Forelimb muscle (tissue), 1 donor: ENCODE measurements at places on chromosomes 7 and 10.

DNA sequence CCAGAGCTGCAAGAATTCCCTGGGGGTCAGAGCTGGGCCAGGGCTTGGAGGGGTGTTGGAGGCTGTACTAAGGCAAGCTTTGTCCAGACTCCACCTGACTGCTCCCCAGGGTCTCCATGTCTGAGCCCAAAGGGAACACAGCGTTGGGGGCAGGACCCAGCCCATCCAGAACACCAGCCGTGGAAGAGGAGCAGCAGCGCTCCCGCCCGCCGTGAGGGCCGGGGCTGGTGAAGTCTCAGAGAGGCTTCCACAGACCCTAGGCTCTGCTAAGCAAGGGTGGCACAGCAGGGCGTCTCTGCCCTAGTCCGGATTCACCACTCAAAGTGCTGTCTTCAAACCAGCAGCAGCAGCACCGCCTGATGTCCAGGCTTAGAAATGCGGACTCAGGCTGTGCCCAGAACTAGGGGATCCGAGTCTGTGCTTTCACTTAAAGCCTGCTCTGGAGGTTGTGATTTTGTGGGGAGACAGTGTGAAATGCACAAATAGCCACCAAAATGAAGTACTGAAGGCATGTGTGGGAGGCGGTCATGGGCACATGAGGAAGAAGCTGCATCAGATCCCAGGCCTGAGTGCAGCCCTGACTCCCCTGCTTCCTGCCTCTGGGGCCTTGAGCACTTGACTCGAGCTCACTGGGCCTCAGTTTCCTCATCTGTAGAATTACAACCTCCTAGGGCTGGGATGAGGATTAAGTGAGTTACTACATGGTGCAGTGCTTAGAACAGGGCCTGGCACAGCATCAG is 16.6 kb upstream of the AQP1 start:
- no peak for DNase-seq

DNA sequence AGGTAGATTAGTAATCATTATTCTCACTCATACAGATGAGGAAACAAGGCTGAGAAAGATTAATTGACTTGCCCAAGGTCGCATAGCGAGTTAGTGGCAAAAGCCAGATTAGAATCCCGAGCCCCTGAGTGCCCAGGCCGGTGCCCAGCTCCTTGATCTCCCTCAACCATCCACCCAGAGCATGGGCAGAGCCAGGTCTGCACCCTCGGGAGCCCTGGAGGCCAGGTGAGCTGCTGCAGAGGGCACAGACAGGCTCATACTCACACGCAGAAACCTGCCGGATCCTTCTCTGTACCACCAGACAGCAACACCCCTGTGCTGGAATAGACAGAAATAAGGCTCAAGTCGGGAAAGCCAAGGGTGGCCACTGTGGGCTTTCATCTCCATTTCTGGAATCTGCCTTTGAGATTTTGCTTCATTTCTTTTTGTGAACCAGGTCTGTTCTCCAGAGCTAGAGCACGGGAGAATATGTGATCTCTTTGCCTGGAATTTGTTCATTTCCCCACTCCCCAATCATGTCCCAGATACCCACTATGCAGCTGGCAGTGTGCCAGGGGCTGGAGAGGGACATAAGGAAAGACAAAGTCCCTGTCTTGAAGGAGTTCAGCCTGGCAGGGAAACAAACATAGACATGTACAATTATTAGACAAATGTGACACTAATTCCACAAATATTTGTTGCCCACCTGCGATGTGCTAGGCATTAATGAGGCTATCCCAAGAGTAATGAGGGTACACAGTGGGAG is 5.5 kb downstream of the AFAP1L2 start:
- DNase-seq: no peak

- no peak for DNase-seq
These were observed 56.2 kb downstream of the JMJD1C start for GRCh38 chr10:63409465-63410027.

- DNase-seq: no peak
These were observed 47.9 kb upstream of the MRLN start for GRCh38 chr10:59801171-59801570.

- DNase-seq: no peak
These were observed 61.6 kb downstream of the GTF2IRD1 start for GRCh38 chr7:74515276-74515675.

- DNase-seq: no peak
These were observed 117.1 kb upstream of the TRIM24 start for GRCh38 chr7:138342990-138343389.

- no peak for DNase-seq
These were observed 119.5 kb downstream of the RUNDC3B start for GRCh38 chr7:87747681-87748080.

- DNase-seq: no peak
These were observed 8.8 kb downstream of the AKAP9 start for GRCh38 chr7:91949221-91950009.
